ENCODE measurements at places on chromosomes 5 and 9.
A peak's percentile ranks its signal among the peaks of the same experiment; 100 is the strongest.

DNA sequence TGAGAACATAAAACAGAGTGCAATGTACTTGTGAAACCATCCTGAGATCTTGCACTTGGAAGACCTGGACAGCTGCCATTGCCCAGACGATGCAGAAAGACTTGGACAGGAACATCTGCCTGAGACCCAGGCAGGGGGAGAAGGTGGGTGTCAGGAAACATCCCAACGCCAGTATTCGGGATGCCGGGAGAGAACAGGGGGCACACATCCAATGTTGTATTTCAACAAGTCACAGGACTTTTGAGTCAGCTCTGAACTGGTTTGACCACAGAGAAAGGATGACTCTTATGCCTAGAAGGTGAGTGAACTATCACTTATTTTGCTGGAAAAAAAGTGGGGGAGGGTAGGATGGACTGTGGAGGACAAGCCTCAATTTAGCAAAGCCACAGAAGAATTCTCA, 124.6 kb downstream of the ROR2 start:
- no peak for DNase-seq

GRCh38 chr5:173962436-173962972, 26.5 kb upstream of the C5orf47 start:
- no peak for DNase-seq

- no peak for DNase-seq
These were observed 112.3 kb downstream of the VCAN start for GRCh38 chr5:83583859-83584258.

GRCh38 chr5:5018578-5018970, 121.6 kb upstream of the ADAMTS16 start:
- DNase-seq = no peak

GRCh38 chr9:78050421-78050820, 18.8 kb upstream of the GNAQ start:
- no peak for DNase-seq

DNA sequence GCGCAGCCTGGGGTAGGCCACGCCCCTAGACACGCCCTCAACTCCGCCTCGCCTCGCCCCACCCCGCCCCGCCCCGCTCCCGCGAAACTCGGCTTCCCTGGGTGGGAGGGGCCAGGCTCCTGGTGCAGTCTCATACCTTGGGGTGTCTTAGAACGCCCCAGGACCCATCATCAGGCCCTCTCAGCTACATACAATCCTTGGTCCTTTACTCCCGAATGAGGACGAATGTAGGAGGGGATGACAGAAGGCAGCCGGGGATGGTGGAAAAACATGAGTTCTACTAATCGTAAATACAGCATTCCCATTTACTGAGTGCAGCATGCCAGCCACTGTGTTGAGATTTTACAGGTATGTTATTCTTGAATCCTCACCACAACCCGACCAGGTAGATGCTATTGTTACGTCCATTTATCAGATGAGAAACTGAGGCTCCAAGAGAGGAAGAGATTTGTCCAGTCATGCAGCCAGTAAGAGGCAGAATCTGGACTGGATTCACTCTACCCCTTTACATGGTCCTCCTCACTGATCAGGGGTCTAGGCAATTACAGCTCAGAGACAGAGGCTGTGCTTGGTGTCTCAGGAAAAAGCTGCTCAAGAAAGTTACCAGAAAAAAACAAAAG, 6.8 kb downstream of the SH2D3C start:
- no peak for DNase-seq

- no peak for DNase-seq
These were observed 573.1 kb downstream of the ZNF608 start for GRCh38 chr5:124173386-124173785.

DNA sequence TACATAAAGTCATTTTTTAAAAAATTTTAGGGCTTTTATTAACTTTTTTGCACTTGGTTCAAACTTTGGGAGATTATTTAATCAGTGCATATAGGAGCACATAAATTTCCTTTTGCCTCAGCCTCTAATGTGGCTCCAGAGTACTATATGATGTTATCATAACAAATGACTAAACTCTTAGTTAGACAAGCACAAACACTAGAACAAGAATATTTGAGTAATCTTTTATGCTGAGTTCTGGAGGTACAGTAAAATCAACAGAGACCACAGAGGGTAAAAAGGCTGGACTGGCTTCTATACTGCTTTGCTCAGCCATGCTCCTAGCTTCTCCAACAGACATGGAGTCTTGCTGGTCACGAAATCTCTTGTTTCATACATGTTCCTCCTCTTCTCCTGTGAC, 52.5 kb upstream of the SGCD start:
- DNase-seq = no peak

- DNase-seq = no peak
These were observed 29.9 kb downstream of the TUT7 start for GRCh38 chr9:86324308-86324707.

GRCh38 chr9:92097997-92098482, 17.2 kb downstream of the SPTLC1 start:
- no peak for DNase-seq

DNA sequence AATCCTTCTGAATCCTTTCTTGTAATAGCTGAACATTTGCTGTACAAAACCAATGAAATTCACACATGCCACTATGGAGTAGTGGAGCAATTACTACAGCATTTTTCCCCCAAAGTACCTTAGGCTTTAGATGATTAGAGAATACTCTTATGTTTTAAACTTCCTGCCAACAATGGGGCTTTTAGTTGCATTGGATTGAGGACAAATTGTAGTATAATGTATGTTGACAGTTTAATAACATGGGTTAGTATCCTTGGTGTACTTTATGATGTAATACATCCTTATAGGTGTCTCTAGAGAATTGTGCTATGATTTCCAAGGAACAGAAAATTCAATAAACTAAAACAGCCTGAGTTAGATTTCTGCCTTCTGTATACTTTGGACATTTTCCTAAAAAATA, 422.7 kb upstream of the GRAMD2B start:
- no peak for DNase-seq

GRCh38 chr5:109529987-109530386, 120.2 kb upstream of the PJA2 start:
- no peak for DNase-seq

- peak; percentile 47 for DNase-seq
These were observed 17.8 kb downstream of the NANS start for GRCh38 chr9:98074115-98074990.

- no peak for DNase-seq
These were observed 42.3 kb upstream of the MATR3 start for GRCh38 chr5:139251281-139251687.

DNA sequence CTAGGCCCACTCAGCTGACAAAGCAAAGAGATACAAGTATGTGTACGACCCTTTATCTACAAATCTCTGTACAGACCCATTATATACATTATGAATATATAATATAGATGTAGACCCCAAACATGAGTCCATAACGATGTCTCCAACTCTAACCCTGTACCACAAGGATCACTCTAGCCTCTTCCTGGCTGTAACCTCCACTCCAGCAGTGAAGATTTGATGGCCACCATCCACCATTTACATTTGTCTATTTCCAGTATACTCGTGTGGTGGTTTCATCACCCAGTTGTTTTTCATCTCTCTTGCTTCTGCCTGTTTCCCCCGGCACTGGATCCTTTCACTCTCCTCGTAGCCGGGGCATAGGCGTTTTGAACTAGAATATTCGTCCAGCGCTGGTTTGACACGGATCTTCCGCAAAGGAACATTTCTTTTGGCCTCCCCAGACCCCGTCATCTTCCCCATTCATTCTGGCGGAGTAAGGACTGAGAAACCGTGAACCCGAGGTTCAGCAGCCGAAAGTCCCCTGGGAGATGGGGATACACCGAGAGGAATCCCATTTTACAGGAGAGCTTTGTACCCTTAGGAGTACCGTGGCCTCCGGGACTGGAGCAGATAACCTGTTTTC, 828 bp upstream of the TRIO start:
- no peak for DNase-seq

- peak; percentile 44 for DNase-seq
These were observed 750 bp downstream of the TRIM36 start for GRCh38 chr5:115168829-115169486.

DNA sequence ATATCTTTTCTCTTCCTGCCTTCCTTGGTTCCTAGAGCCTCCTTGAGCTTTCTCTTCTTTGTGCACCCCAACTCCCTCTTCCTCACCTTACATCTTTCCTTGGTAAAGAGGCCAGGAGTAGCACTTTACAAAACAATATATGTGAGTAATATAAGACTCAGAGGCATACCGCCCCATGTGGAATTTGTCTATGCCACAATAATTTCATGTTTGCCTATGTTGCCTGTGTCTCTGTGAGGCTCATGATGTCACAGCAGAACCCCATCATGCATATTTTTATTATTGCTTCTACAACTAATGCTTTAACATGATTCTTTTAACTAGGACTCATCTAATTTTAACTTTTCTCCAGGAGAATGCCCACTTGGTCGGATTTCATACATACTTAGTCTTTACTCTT, 15.0 kb upstream of the LVRN start:
- DNase-seq = no peak

DNA sequence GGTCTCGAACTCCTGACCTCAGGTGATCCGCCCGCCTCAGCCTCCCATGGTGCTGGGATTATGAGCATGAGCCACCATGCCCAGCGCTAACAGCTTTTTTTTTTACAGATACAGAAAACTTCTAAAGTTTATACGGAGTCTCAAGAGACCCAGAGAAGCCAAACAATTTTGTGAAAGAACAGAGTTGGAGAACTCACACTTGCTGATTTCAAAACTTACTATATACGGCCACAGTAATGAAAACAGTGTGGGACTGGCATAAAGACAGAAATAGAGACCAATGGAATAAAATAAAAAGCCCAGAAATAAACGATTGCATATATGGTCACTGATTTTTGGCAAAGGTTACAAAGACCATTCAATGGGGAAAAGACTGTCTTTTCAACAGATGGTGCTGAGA, 85.6 kb upstream of the CACNA1B start:
- no peak for DNase-seq

- peak; percentile 21 for DNase-seq
These were observed 52.8 kb downstream of the ATP10B start for GRCh38 chr5:160799184-160799583.

- DNase-seq = no peak
These were observed 26.9 kb upstream of the SYK start for GRCh38 chr9:90774682-90775081.

DNA sequence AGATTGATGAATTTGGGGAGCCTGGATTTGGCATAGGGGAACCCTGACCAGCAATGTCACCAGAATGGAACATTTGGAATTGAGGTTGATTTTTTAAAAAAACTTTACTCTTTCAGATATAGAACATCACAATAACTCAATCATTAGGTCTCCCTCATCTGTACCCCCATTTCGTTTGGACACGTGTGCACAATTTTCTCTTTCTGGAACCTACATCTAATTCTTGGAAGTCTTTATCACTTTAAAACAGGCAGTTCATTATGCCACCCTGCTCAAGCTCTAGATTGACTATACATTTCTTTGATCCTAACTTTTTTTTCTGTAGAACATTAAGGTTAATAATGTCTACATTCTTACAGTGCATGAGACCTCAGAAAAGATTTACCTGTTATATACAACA, 3.7 kb upstream of the SSBP2 start:
- DNase-seq = no peak

DNA sequence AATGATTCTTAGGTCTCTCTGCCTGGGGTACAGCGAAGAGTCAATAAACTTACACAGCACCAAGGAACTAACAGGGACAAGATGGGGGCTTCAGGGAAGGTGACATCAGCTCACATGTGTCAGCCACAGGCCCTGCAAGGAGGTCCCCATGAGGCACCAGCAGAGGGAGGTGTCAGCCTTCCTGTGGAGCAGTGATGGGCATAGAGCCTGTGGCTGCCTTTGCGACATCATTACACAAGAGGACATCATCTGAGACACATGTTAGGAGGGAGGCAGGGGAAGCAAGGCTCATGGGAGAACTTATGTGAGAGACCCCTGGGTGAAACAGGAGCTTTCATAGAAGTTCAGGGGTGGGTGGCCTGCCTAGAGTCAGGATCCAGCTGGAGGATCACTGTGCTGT, 389.6 kb downstream of the SEMA5A start:
- peak; percentile 7 for DNase-seq

DNA sequence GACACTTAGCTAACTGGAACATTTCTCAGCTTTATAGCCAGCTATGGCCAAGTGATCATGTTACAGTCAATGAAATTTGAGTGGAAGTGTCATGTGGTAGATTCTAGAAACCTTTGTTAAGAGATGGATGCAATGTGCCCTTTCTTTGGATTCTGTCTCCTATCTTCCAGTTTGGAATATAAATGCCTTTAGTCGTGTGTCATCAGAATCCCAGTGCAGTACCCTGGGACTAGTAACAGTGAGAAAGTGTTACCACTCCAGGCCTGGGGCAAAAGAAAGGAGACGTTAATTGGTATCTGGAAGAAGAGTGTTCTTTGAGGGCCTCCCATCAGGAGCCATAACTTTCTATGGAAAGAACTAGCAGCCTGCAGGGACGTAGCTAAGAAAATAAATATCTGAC, 149.6 kb downstream of the SNX18 start:
- DNase-seq = no peak

GRCh38 chr5:172504701-172505402, 50.5 kb upstream of the SH3PXD2B start:
- no peak for DNase-seq

DNA sequence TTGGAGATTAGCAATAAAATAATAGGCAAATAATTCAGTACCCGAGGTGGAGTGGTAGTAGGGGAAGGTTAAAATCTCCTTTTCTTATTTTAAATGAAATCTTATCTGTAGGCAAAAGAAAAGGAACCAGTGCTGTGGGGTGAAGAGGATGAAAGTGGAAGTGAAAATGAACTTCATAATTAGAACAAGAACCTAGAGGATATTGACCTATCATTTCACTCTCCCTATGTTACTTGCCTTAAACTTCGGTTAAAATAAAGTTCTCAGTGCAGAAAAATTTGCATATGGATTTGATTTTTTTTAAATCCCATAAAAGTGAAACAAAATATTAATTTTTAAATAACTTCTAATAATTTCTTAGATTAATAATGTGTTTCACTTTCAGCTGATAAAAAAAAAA, 1094.9 kb upstream of the C9orf72 start:
- no peak for DNase-seq

DNA sequence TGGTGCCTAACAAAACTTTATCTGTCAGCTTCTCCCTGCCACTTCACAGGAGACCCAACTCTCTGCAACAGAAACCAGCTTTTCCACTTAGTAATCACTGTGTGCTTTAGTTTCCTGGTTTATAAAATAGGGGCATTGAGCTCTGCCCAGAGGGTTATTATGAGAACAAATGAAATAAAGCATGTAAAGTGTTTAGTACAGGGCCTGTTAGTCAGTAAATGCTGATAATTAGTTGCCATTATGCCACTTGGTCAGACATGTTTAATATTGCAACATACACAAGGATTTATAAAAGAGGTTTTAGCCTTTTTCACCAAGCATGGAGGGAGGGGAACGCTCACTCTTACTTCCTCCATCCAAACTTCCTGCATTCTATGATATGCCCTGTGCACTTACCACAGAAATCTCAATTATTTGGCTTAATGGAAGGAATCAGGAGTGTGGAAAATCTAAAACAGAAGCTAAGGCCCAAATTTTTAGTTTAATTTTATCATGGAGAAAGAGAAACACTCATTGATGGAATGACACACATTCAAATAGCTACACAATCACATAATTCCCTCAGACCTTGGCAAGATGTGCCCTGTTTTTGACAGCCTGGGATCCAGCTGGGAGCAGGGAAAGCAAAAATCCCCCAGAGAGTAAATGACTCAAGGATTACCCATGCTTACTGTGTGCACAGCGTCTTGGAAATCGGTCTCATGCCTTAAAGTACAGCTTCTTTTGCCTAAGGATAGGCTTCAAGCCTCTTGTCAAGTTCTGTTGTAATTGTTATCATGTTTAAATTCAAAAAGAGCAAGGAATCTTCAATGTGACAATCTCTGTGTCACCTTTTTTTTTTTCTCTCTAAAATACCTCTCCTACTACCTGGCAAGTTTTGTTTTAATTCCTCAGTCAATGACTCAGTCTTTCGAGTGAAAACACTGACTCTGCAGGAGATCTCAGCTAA, 34.0 kb downstream of the ZNF474 start:
- DNase-seq = no peak
